Activated T-cell treated with anti-CD3 and anti-CD28 coated beads for 48 hours (primary cell): ENCODE measurements at places on chromosomes 1 and 21.

GRCh38 chr1:187027253-187027652 lies 198.5 kb downstream of the PLA2G4A start:
- DNase-seq: no peak

- DNase-seq: no peak
These were observed 42.6 kb downstream of the ADCY10 start for GRCh38 chr1:167871331-167871730.

GRCh38 chr1:35809114-35810095 lies 1.6 kb downstream of the AGO4 start:
- DNase-seq: no peak

GRCh38 chr1:24724345-24725208 lies 20.7 kb upstream of the CLIC4 start:
- no peak for DNase-seq

DNA sequence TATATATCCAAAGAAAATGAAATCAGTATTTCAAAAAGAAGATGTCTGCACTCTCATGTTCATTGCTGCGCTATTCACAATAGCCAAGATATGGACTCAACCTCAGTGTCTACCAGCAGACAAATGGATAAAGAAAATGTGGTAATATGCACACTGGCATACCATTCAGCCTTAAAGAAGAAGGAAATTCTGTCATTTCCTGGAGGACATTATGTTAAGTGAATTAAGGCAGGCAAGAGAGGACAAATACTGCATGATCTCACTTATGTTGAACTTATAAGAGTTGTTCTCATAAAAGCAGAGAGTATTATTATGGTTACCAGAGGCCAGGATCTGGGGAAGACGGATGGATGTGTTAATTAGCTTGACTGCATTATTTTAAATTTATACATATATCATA lies 115.9 kb downstream of the NEGR1 start:
- no peak for DNase-seq

GRCh38 chr1:157969697-157970485 lies 23.6 kb upstream of the KIRREL1 start:
- no peak for DNase-seq

DNA sequence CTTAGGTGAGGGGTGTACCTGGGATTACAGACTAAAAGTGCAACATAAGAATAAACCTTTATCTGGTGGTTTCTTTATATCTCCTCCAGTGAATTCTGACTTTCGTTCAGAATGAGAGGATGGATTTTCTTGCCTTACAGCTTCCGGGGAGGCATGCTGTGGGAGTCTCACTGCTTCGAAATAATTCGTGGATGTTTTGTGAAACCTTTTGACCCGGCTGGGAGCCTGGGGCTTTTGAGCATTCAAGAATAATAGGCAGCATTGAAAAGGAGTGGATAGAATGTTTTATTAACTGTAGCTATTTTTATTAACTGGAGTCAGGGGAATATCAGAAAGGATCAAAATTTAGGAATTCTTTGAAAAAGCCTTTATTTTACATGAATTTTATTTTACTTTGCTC lies 149.1 kb downstream of the RWDD3 start:
- DNase-seq: no peak

- DNase-seq: no peak
These were observed 19.9 kb upstream of the KCNJ6 start for GRCh38 chr21:37936010-37936785.

- DNase-seq: no peak
These were observed 230.1 kb downstream of the SRGAP2C start for GRCh38 chr1:121414905-121415304.
